ENCODE measurements at places on chromosomes 12 and 14. TPM values are rescaled to one million over a fixed set of nuclear protein-coding genes. Genes with fewer than 3 reads are reported as not detected.

Gene NOXRED1
- total RNA-seq: 0.53 TPM

- no peak overlapping the region for H3K27ac ChIP-seq
- peaks cover 2% of the 10 kb centered on the region for H3K36me3 ChIP-seq
- H3K4me1 ChIP-seq: peaks cover 5% of the 10 kb centered on the region
- DNase-seq: no peak
Observed at GRCh38 chr14:102588821-102589220, 3.6 kb upstream of the RCOR1 start.

- peaks cover 63% of the 10 kb centered on the region for H3K4me1 ChIP-seq
- H3K27me3 ChIP-seq: no peaks in the 10 kb centered on the region
- H3K27ac ChIP-seq: peak within 1 kb of the TSS; percentile 80
- DNase-seq: peak; percentile 84
Observed at GRCh38 chr12:47079468-47079980, at the start of the genes AMIGO2 and PCED1B. TSS of gene AMIGO2 (minus strand) at chr12:47079959. CDS start at chr12:47079002, 957 bp downstream. TSS of gene PCED1B (plus strand) at chr12:47079621. CDS start at chr12:47235064, 155,443 bp downstream.

- no peak overlapping the region for H3K4me3 ChIP-seq
- H3K4me1 ChIP-seq: no peaks in the 10 kb centered on the region
- no peak overlapping the region for H3K27ac ChIP-seq
- peaks cover 55% of the 10 kb centered on the region for H3K27me3 ChIP-seq
- DNase-seq: no peak
Observed at GRCh38 chr14:72040528-72040927, 108.3 kb downstream of the RGS6 start.

DNA sequence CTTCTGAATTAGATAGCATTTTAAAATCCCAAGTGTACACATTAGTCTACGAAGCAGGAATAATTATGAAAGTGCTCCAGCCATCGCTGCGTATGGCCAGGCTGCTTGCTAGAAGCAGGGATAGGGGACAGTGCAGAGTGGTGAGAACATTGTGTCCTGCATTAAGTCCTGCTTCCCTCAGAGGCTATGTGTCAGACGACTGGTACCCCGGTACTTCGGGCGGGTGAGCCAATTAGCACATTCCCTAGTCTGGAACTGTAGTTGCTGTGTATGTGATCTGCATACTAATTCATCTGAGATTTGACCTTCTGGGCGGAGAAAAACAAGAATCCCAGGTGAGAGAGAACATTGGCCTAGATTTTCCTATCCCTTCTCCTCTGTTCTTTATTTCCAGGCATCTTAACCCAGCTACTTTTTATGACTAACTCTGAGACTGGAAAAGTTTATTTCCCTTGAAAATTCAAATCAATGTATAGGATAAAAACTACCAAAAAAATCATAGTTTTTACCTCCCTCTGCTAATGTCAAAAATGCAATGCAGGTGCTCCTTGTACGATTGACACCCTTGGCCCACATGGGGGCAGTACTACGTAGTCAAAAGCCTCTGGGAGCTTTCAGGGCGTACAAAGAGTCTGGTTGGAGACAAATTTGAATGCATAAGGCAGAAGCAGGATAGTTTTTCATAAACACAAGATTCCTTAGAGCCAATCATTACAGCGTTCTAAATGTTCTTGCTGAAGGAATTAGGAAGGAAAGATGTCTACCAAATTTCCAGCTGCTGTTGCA is 764.3 kb downstream of the NOVA1 start:
- H3K4me3 ChIP-seq: no peak overlapping the region
- no peak overlapping the region for H3K27ac ChIP-seq
- H3K27me3 ChIP-seq: no peaks in the 10 kb centered on the region
- no peaks in the 10 kb centered on the region for H3K36me3 ChIP-seq
- no peak for DNase-seq
- H3K4me1 ChIP-seq: no peaks in the 10 kb centered on the region

- peak overlapping the region; percentile 62 for H3K4me3 ChIP-seq
- H3K27me3 ChIP-seq: peaks cover 95% of the 10 kb centered on the region
- H3K27ac ChIP-seq: peak overlapping the region; percentile 43
- peaks cover 17% of the 10 kb centered on the region for H3K4me1 ChIP-seq
- H3K36me3 ChIP-seq: peaks cover 1% of the 10 kb centered on the region
Observed at GRCh38 chr12:53995002-53995377, 5.0 kb upstream of the HOXC9 start.

Gene RACGAP1
- 198 TPM for total RNA-seq

Gene NAV3
- total RNA-seq: not detected

GRCh38 chr12:19369691-19370148 is 69.6 kb upstream of the AEBP2 start:
- peaks cover 3% of the 10 kb centered on the region for H3K4me1 ChIP-seq
- peaks cover 5% of the 10 kb centered on the region for H3K36me3 ChIP-seq
- no peak for DNase-seq
- no peak overlapping the region for H3K27ac ChIP-seq
- H3K27me3 ChIP-seq: no peaks in the 10 kb centered on the region
- no peak overlapping the region for H3K4me3 ChIP-seq

DNA sequence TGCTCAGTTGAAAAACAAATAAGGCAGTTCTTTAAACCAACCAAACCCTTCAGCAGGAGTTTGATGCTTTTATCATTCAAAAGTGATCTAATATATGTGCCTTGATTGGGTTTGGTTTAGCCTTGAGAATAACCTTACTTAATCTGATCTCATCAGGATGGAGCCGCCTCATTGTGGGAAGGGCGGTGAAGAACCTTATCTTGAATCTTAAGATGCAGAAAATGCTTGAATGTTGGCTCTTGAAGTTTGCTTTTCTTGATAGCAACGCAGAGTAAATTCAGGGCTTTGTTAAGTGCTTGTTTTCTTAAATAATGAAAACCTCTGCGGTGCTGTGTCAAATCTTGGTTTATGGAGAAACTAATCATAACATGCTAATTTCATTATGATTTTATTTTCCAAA is 138.2 kb downstream of the MON2 start:
- H3K36me3 ChIP-seq: peaks cover 4% of the 10 kb centered on the region
- peaks cover 34% of the 10 kb centered on the region for H3K4me1 ChIP-seq
- H3K27ac ChIP-seq: peak overlapping the region; percentile 89
- DNase-seq: no peak
- no peaks in the 10 kb centered on the region for H3K27me3 ChIP-seq
- H3K4me3 ChIP-seq: peak overlapping the region; percentile 81

Gene OASL
- total RNA-seq: 55.3 TPM

Gene APAF1
- total RNA-seq: 27.9 TPM

DNA sequence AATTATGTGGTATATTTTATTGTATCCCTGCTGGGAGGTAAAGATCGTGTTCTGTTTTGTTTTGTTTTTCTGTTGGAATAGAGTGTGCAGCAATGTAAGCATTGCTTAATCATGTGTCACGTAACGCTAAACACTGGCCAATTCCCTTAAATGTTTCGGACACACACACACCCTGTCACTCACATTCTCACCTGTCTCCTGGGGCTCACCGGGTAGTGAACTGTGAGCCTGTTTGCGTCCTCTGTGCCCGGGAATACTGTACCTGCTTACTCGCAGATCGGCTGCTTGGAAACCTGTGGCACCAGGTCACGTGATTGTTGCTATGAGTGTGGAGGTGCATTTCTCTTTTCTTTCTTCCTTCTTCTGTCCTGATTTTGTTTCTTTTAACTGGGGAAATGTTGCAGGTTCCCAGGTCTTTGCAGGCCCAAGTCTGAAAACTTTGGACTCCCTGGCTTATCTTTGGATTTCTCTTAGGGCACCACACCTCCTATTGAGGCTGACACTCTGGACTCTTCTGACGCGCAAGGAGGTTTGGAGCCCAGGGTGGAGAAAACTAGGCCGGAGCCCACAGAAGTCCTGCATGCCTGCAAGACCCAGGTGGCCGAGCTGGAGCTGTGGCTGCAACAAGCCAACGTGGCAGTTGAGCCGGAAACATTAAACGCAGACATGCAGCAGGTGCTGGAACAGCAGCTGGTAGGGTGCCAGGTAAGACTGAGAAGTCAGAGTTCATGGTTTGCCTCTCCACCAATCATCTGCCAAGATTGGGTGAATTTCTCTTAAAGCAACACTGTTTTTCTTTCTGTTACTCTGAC is 181.1 kb downstream of the ESR2 start:
- H3K4me1 ChIP-seq: peaks cover 5% of the 10 kb centered on the region
- no peaks in the 10 kb centered on the region for H3K27me3 ChIP-seq
- no peak overlapping the region for H3K27ac ChIP-seq
- H3K4me3 ChIP-seq: no peak overlapping the region
- peaks cover 13% of the 10 kb centered on the region for H3K36me3 ChIP-seq

DNA sequence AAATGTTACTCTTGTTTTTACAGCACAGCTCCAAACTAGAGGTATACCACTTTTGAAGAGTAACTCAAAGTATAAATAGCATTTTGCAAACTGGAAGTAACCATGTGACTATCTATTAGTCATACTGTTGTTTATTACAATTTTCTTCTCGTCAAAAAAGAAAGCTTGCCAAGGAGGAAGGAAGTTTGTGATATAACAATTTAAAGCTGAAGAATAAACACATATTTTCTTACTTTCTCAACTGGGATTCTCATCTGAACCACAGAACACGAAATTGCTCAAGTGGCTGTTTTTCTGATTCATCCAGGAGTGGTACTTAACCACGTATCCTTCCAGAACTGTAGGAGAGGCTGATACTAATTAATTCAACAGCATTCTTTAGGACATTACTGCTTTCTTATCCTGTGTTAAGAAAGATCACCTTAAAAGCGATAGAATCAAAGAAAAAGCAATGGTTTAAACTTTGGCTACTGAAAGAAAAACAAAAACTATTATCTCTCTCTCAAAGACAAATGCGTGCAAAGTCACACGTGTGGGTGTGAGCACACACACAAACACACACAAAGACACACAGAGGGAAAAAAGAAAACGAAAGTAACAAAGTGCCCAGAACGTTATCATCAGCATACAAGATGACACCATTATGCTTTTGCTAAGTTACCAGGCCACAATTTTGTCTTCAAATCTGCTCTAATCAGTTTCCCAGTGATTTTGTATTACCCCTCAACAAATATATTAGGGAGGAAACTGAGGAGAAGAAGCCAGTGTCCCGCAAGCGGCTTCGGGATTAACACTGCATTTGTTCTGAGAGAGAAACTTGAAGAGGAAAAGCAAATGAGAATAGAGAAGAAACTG is at the start of gene CLEC2B:
CLEC2B (minus strand) TSS at position 48 of the 855 bp plus-strand sequence.
- H3K27ac ChIP-seq: peak within 1 kb of the TSS; percentile 89
- peak; percentile 58 for DNase-seq
- H3K27me3 ChIP-seq: no peaks in the 10 kb centered on the region
- H3K36me3 ChIP-seq: peaks cover 19% of the 10 kb centered on the region
- peak within 1 kb of the TSS; percentile 85 for H3K4me3 ChIP-seq

DNA sequence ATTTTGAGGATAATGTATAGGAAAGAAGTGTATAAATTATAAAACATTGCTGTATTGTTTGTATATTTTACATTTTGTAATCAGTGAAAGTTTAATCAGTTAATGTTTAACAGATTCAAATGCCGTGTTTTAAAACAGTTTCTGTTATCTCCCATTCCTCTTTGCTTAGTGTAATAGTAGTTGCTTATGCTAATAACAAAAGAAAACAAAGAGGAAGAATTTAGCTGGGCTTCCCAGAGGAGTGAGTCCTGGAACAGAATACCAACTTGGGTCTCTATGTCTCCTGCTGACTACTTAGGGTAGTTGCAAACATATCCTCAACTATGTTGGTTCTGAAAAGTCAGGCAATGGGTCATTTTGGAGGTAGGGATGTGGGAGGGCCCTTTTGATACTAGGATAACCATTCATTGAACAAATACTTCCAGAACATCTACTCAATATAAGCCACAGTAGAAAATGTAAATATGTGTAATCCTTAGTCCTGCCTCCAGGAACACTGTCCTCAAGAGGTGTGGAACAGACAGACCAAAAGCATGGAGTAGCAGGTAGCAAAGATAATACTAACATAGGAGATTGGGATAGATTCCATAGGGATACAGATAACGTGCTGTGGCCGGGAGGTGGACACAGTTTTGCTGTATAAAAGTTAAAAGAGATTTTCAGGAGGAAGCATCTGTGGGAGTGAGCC is 36.1 kb upstream of the EVL start:
- H3K4me3 ChIP-seq: no peak overlapping the region
- H3K27me3 ChIP-seq: no peaks in the 10 kb centered on the region
- H3K4me1 ChIP-seq: peaks cover 10% of the 10 kb centered on the region
- no peak overlapping the region for H3K27ac ChIP-seq

Gene FOXN4
- not detected for total RNA-seq

Gene GPATCH2L
- 56.4 TPM for total RNA-seq

GRCh38 chr14:102392506-102392905 is 29.8 kb downstream of the TECPR2 start:
- no peak overlapping the region for H3K27ac ChIP-seq
- DNase-seq: peak; percentile 5
- H3K27me3 ChIP-seq: no peaks in the 10 kb centered on the region
- peaks cover 3% of the 10 kb centered on the region for H3K4me1 ChIP-seq

DNA sequence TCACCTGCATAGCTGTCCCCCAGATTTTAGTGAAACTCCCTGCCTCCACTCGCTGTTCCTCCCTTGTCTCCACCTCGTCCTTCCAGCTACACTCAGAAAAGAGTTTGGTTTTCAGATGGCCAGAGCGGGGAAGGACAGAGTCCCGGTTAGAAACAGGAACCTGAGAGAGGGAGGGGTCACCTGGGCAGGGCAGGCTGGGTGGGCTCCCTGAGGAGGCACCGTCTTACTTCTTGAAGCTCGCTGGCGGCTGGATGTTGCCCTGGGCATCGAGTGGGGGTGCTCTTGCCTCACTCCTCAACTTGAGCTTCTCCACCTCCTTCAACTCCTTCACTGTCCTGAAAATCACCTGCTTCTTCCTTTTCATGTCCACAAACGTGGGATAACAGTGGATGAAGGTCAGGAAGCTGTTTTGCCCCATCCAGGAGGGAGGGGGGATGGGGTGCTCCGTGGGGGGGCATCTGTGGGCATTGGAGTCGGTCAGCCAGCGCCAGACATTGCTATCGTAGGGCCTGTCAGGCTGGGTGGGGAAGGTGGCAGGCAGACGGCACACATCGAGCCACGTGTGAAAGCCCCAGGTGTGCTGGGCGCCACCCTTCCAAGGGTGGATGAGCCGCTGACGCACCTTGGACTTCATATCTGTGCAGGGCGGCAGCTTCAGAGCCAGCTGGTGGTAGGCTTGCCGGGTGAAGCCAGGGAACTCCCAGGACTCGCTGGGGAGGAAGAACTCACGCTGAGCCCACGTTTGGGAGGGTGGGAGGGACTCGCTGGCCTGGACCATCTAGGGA is 2.0 kb downstream of the TEX52 start:
- no peak overlapping the region for H3K27ac ChIP-seq
- H3K4me3 ChIP-seq: no peak overlapping the region
- no peak for DNase-seq

Gene MSI1
- total RNA-seq: not detected

DNA sequence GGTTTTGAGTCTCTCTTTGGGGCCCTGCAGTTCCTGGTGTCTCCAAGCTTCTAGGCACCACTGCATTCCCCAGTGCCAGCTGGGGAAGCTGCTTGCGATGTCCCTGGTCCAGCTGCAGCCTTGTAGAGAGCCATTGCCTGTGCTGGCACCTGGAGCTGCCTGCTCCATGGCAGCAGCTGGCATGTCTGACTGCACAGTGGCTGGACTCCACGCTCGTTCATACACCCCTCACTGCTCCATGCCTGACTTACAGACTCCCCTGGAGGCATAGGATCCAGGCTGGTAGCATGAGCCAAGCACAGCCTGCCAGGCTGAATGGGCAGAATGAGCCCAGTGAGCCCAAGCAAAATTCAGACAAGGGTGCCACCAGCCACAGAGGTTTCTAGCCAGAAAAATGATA is 21.8 kb upstream of the WDR20 start:
- H3K27ac ChIP-seq: no peak overlapping the region
- no peak overlapping the region for H3K4me3 ChIP-seq
- H3K4me1 ChIP-seq: no peaks in the 10 kb centered on the region
- H3K36me3 ChIP-seq: peaks cover 3% of the 10 kb centered on the region
- no peak for DNase-seq

Gene GARIN6
- not detected for total RNA-seq

Gene PTPN21
- not detected for total RNA-seq
